T-cell (primary cell): ENCODE measurements at places on chromosomes 5 and 9. TPM values are rescaled to one million over a fixed set of nuclear protein-coding genes. Genes with fewer than 3 reads are reported as not detected.
A peak's percentile ranks its signal among the peaks of the same experiment; 100 is the strongest.

PTGR1 gene
- 0.38 TPM for total RNA-seq

PCDHGB7 gene
- total RNA-seq: 0.33 TPM

ZNF366 gene
- not detected for total RNA-seq

WDR55 gene
- total RNA-seq: 50.9 TPM

BTNL8 gene
- total RNA-seq: not detected

DNA sequence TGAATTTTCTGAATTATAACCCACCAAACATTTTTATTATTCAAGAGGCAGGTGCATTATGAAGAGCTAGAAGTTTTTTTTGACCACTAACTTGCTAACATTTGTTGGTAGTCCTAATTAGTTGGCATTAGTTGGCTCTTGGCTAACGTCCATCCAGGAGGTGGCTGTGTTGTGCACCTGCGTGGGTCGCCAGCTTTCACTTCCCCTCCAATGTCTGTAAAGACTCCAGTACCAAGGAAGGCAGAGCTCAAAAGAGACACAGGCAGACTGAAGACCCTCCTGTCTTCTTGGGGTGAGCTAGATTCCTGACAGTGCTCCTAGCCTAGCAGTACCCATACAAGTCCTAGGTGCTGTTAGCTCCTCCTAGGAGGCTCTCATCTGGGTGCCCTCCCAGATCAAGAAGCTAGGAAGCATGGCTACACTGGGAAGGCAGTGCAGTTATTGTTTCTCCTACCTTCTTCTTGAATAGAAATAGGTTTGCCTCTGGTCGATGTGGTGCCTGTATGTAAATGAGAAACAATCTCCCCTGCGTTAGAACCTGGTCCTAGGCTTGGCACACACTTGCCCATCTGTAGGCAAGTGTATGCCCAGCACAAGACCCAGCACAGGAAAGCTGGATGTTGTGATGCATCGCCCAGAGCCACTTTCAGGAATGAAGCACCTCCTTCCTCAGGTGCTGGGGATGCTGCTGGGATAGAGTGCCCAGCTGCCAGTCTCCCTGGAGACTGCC, 190.9 kb downstream of the ICE1 start:
- no peak for DNase-seq

DNA sequence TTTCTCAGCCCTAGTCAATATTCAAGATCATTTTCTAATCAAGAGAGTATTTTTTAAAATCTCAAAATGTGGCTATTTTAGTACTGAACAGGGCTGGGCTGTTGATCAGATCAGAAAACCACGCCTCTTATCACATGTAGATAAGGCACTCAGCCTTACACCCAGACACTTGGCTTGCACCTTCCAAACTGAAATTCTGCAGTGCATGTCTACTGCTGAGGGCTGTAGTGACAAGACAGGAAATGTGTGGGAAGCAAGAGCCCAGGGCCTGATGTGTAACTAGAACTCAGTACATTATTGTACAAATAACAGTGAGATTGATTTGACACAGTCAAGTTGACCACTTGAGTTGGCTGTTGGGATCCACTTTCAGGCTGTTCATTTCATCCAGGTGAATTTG, 48.6 kb downstream of the UBE2QL1 start:
- DNase-seq: no peak

GRCh38 chr5:137320056-137321045, 178.8 kb downstream of the SPOCK1 start:
- DNase-seq: no peak

DNA sequence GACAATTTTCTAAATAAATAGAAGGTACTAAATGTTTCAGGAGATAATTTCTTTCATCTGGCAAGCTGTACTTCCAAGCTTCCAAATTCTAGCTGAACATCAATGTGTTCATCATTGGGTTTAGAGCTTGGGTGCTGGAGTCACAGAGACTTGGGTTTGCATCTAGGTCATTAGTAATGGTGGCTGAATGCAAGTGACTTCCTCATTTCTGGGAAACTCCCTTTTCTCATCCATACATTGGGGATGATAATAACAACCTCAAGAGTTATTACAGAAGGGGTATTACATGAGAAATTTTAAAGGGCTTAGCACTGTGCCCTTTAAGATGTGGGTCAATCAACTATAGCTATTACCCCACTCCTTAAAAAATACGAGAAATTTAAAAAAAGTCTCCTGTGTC, 41.1 kb upstream of the KLF4 start:
- no peak for DNase-seq

DNA sequence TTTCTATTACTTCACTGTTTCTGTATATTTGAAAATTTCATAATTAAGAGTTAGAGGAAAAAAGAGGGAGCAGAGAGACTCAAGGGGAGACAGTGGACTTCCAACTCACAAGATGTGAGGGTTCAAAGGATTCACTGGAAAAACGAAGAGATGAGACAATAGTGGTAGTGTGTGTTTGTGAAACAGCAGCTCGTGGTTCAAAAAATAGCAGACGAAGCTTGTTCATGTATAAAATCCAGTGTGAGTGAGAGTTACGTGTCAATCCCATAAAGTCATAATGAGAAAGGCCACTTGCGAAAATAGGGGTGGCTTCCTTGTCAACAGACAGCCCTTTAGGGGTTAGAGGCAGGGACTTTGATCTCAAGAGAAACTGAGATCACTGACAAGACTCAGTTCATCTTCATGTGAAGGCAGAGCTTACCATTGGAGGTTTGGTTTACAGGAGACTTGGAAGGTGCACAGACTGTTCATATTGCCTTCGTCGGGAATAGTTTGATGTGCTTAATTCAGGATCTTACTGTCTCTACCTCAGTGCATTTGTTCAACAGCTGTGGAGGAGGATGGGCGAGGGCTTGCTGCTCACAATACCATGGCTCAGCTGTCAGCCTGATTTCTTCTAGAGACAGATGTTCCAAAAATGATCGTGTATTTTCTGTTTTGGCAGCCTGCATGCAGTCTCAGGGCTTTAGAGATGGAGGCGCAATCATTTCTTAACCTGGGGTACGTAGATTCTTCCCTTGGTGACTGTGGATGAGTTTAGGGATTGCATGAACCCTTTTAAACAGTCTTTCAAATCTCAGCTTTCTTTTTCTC, 105.7 kb upstream of the KLF9 start:
- DNase-seq: no peak

DNA sequence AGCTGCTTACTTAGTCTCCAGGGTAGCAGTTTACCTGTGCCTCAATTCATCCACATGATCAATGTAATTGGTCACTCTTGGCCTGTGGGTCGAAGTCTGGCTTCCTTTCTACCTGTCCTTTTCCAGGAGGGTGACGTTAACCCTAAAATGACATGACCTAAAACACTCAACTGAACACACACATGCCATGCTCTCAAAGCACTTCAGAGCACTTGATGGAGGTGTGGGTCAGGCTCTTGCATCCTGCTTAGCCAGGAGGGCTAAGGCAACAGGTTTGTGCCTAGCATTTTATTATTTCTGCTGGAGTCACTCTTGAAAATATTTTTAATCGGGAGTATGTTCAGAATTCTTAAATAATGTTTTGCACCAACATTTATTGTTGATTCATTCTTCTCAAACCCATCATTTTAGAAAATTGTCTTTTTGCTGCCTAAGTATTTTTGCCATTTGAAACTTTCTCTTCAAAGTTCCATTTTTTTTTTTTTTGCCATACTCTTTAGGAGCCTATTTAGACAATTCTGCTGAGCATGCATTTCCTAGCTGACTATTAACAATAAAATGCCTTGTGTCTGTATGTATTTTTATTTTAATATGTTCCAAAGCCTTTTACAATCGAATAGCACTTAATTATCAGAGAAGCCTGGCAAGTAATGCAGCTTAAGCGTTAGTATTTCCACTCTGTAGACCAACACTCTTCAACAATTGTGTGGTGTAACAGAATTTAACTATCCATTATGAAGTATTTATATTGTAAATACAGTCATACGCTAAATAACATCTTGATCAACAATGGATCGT, 59.1 kb downstream of the ATP10B start:
- DNase-seq: no peak

DNA sequence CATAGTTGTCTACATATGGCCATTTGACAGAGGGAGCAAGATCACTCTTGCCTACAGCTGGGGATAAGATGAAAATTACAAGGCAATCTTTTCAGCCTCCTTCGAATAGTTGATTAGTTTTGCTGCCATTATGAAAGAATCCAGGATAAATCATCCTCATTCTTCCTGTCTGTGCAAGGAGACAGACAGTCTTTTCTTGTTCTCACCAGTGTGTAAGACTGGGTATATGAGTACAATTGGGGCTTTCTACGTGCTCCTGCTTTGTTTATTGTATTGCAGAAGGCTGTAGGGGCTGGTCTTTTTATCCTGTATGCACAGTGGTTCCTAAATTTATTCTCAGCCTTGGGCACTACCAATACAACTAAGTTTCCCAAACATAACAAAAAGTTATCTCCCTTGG, 76.8 kb downstream of the SPEF2 start:
- no peak for DNase-seq

GRCh38 chr5:138725153-138725817, 27.9 kb upstream of the CTNNA1 start:
- no peak for DNase-seq

DNA sequence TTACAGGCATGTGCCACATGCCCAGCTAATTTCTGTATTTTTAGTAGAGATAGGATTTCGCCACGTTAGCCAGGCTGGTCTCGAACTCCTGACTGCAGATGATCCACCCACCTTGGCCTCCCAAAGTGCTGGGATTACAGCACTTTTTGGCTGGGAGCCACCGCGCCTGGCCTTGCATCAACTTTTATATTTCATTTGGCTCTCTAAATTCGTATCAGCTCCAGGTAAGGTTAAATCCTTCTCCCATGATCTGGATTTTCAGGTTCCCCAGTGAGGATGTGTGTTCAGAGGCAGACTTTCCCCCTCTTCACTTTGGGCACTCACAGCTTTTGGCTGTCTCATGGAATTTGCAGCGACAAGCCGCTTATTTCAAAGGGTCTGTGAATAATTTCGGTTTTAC, 16.8 kb upstream of the RNF38 start:
- no peak for DNase-seq

GRCh38 chr9:6723881-6724420, 33.8 kb upstream of the KDM4C start:
- DNase-seq: no peak

- no peak for DNase-seq
Observed at GRCh38 chr5:145470396-145470979, 364.7 kb downstream of the PRELID2 start.

DNA sequence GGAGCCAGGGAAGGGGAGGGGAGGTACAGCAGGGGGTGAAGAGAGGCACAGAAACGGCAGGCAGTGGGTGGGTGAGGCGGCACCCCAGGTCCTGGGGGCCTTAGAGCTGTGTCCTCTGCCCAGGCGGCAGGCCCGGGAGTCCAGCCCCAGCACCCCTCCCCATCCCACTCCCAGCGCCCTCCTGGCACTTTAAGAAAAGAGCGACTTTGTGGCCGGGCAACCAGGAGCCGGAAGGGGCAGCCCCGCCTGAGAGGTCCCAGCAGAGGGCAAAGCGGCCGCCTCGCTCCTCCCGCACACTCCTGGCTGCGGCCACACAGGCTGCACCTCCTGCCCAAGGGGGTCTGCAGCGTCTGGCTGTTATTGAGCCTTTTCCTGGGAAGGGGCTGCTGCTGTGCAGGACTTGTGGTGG, 42.6 kb downstream of the NACC2 start:
- no peak for DNase-seq

DNA sequence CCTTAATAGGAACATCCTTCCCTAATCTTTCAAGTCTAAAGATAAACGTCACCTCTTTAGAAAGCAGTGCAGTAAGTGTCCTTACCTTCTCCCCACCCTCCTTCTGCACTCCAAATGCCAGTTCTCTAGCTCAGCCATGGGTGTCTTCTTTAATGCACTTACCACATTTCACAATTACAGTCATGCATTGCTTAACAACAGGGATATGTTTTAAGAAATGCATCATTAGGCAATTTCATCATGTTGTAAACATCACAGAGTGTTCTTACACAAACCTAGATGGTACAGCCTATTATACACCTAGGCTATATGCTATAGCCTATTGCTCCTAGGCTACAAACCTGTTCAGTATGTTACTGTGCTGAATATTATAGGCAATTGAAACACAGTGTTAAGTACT, 91.2 kb downstream of the RFX3 start:
- DNase-seq: no peak

GRCh38 chr5:176192094-176192721, 46.0 kb upstream of the SIMC1 start:
- DNase-seq: no peak

DNA sequence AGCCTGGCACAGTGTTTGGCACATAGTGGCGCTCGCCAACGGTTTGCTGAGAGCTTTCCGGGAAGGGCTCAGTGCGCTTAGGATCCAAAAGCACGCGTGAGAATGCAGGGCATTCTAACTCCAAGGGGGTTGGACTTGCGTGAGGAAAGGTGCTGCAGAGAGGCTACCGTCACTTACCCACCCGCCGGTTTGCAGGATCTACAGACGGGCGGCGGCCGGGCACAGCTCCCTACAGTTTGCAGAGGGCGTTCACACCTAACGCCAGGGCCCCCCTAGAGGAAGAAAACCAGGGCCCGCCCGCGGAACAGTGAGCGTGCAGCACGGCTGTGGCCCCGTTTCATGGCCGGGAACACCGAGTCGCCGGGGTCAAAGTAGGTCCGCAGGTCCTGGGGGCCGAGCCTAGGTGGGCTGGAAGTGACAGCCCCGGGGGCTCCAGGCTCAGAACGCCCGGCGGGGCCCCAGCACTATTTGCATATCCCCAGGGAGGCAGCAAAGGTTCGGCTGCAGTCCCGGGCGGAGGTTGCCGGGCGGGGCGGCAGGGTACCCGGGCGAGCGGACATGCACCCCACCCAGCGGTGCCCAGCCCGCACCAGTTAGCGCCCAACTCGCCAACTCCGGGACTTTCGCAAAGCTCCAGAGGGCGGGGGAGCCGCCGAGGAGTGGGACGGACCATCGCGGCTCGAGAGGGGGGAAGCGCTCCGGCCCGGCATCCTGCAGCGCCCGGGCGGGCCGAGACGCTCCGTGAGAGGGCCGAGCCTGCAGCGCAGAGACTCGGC, 526 bp upstream of the GALNT10 start:
- peak; percentile 53 for DNase-seq

- DNase-seq: no peak
Observed at GRCh38 chr5:22560147-22560546, 293.0 kb downstream of the CDH12 start.
